ENCODE measurements at places on chromosomes 11 and 22. TPM values are rescaled to one million over a fixed set of nuclear protein-coding genes. Genes with fewer than 3 reads are reported as not detected.

DNA sequence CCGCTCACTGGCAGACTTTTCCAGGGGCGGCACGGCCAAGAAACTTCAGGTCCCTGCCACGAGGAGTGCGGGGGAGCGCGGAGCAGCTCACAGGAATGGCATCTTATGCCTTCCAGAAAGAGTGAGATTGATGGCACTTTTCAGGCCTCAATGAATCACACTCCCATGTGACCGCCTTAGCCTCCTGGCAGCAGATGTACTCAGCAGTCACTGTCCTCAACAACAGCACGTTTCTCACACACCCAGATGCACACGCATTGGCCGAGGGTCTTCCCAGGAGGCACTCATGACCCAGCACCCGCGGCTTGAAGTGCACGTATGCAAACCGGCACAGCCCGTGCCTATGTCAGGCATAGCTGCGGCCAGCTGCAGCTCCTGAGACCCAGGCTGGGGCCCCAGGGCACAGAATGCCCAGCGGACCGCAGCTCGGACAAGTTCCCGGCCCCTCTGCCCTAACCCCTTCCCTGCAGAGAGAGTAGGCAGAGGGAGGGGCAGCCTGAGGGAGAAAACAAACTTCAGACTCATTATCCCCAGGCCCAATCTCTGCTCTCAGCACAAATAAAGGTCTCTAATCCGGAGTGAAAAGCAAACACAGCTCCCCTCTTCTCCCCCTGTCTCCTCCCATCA is 48.3 kb downstream of the RPUSD4 start:
- DNase-seq: peak; percentile 72

DNA sequence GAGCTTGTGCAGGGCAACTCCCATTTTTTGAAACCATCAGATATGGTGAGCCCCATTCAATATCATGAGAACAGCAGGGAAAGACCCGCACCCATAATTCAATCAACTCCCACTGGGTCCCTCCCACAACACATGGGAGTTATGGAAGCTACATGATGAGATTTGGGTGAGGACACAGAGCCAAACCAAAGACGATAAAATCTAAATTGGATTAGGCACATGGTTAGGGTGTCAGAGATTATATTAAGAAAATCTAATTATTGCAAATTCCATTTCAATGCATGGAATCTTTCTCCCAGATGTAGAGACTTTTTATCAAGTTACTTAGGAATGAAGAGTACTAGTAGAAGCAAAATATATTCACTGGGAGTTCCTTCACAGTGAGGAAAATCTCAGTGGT is 324.9 kb downstream of the JRKL start:
- DNase-seq: no peak

- peak; percentile 32 for DNase-seq
These were observed 20.9 kb downstream of the SERGEF start for GRCh38 chr11:17991783-17992433.

The PRR33 gene
- not detected for total RNA-seq

DNA sequence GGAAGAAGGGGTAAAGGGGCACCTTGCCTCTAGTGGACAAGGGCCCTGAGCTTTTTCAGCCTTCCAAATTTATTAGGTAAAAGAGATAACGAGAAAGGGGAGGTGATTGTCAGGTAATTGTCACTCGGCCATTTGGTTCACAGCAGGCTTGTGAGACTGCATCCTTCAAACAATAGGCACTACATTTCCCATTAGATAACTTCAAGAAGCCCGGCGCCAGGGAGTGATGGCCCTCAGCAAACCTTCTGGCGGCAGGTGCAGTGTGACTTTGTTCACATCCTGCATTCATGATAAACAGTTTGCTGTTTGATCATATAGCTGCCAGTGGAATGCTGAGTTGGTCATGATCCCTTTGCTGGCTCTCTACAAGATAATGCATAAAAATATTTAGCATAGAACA is 185.1 kb downstream of the CWF19L2 start:
- DNase-seq: no peak

All from mammary epithelial cell (primary cell).